ENCODE measurements at places on chromosomes 2 and 18.

- no peak for DNase-seq
These were observed 34.0 kb upstream of the TMEM131 start for GRCh38 chr2:98029718-98030222.

- DNase-seq: no peak
These were observed 50.5 kb upstream of the ZNF516 start for GRCh38 chr18:76545433-76546087.

- DNase-seq: peak; percentile 53
These were observed 115.7 kb downstream of the MYCN start for GRCh38 chr2:16055848-16056580.

GRCh38 chr2:120388222-120389035, 42.5 kb downstream of the INHBB start:
- DNase-seq: no peak

DNA sequence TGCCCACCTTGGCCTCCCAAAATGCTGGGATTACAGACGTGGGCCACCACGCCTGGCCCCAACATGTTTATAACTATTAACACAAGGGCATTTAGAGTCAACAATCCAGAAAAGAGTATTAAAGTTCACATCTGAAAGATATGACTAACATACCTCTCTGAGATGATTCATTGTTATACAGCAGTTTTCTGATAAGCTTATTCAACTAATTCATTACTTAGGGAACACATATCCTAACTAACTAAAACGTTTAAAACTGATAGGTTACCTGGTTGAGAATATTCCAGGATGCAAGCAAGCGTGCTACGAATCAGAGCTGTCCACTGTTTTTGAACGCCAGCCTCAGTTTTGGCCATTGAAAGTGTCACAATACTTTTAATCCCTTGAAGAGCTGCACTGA, 34.0 kb upstream of the STRN start:
- DNase-seq: no peak

DNA sequence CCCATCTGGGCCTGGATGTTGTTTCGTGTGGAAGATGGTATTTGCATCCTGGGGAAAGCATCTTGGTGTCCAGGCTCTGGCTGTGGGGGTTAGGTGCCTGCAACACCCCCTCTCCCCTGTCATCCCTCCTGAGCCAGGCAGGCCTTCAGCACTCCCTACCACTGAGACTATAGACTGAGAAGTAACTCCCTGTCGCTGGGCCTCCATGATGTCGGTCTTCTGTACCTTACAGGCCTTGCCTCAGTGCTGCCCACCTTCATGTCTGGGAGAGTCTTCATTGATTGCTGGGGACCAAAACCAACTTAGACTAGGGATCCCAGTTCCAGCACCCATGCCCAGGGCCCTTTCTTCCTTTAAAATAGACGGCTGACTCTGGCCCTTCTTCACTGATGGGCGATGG, 33.1 kb upstream of the DNMT3A start:
- DNase-seq: no peak

GRCh38 chr2:12896318-12896982, 179.7 kb downstream of the TRIB2 start:
- no peak for DNase-seq

GRCh38 chr2:2879781-2880180, 497.8 kb downstream of the EIPR1 start:
- peak; percentile 34 for DNase-seq

DNA sequence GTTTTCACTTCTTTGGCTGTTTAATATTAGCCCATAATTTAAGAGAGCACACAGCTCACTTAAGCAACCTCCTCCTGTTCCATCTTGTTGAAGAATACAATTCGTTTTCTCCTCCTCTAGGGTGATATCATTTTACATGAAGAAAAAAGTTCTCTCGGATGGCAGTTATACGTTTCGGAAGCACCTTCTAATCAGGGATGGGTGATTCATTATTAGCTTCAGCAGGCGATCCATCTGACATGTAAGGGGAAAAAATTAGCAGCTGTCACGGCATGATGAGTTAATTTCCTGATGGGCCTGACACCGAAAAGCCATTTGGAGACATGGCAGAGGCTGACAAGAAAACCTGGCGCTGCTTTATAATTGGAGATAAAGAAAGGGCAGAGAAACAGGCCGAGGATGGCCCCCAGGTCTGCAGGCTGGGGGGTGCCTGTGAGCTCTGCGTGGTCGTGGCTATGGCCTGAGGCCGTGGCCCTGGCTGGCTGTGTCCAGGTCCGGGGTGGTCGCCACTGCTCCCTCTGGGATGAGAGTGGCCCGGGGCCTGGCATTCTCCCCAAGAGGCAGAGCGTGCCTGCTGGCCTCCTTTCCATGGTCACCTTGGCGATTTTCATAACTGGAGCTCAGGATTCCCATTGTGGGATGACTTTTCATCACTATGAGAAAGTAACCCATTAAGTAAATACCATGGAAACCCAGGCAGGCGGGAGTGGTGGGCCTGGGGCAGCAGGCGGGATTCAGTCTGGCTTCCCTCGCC, 140.1 kb downstream of the PTGR3 start:
- peak; percentile 32 for DNase-seq

DNA sequence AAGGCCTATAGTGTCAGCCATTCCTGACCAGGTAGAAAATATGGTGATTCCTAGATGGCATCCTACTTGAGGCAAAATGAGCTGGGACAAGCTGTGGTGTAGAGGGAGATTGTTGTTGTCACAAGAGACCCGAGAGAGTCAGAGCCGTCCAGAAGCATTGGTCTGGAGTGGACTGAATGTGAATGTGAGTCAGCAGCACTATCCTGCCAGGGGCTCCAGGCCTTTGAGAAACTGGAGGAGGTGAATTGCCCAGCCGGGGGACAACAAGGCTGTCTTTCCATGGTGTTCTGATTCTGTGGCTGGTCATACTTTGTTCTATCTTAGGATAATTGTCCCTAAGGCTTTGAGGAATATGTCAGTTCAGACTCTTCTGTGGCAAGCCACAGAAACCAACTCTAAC, 29.4 kb upstream of the EIF2AK3 start:
- no peak for DNase-seq

DNA sequence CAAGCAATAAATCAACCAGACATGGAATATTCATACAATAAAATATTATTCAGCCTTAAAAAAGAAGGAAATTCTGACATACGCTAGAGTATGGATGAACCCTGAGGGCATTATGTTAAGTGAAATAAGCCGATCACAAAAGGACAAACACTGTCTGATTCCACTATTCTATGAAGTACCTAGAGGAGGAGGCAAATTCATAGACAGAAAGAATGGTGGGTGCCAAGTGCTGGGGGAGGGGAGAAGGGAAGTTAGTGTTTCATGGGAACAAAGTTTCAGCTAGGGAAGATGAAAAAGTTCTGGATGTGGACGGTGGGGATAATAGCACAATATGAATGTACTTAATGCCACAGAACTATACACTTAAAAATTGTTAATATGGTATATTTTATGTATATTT, 19.8 kb downstream of the SMAD7 start:
- DNase-seq: no peak

DNA sequence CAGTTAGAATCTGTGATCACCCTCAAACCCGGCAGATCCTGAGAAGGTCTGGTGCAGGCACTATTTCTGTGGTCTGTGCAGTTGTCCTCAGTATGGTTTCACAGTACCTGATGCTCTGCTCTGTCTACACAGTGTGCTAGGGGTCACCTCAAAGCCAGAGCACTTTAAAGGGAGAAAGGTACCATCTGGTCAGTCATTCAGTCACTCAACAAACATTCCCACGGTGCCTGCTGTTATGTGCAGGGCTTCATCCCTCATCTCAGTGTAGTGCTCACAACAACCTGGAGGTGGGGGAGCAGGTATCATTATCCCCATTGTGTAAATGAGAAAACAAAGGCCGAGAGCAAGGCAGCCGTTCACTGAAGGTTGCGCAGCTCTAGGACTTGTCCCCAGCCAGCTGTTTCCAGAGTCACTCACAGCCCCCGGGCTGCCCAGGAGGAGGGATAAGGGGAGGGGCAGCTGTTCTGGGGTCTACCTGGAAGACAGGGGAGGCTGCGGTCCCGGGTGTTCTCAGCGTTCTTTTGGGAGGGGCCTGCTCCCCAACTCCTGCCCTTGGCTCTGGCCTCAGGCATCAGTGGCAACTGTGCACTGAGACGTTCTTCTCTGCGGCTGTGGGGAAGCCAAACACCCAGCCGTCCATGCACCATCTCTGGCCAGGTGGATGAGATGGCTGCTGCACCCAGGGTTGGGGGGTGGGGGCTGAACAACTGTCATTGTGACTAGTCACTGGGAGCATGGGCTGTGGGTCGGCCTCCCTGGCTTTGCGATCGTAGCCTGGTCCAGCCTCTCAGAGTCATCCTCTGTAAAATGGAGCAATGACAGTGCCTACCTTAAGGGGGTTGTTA, 9.2 kb downstream of the INHBB start:
- no peak for DNase-seq

DNA sequence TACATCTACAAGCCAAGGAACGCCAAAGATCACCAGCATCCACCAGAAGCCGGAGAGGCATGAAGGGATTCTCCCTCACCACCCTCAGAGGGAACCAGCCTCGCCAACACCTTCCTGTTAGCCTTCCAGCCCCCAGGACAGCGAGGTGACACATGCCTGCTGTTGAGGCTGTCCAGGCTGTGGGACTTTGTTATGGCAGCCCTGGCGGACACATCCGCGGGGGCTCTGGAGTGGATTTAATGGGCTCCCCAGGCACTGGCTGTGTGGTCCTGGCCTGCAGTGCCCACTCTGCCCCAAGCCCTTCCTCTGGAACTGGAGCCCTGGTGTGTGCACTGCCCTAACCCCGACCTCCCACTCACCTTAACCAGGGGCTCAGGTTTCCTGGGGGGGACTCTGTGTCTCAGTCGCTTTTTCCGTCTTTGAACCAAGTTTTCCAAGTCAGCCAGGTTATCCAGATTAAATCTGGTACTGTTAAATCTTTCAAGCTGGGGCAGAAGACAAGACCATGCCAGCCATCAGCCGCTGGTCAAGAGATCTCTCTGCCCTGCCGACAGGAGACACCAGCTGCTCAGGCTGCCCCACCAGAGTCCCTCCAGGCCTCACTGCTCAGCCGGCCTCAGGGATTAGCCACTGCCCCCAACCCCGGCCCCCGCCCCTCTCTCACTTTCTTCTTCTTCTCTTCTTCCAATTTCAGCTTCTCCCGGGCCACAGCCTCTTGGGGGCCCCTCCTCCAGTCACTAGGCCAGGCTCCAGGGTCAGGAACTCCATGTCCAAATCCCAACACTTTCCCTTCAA, 1.9 kb downstream of the ANKRD23 start:
- no peak for DNase-seq

- peak; percentile 92 for DNase-seq
These were observed 165.0 kb downstream of the KLHL29 start for GRCh38 chr2:23549821-23550530.

DNA sequence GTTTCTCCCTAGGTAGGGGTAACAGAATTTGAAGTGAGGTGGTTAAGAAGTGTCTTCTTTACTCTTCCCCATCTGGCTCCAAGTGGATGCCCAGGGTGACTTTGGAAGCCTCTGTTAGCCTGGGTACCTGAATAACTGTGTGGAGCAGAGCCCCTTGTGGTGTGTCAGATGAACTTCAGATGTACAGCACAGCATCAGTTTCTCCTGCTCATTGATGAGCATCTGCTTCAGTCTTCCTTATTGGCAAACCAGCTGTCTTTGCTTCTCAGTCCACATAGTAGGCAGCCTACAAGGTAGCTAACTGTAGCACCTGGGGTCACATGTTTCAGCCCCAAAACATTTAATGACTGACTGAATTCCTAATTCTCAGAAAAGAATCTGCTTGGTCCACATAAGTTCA, 56.2 kb upstream of the ATP8B1 start:
- DNase-seq: no peak

DNA sequence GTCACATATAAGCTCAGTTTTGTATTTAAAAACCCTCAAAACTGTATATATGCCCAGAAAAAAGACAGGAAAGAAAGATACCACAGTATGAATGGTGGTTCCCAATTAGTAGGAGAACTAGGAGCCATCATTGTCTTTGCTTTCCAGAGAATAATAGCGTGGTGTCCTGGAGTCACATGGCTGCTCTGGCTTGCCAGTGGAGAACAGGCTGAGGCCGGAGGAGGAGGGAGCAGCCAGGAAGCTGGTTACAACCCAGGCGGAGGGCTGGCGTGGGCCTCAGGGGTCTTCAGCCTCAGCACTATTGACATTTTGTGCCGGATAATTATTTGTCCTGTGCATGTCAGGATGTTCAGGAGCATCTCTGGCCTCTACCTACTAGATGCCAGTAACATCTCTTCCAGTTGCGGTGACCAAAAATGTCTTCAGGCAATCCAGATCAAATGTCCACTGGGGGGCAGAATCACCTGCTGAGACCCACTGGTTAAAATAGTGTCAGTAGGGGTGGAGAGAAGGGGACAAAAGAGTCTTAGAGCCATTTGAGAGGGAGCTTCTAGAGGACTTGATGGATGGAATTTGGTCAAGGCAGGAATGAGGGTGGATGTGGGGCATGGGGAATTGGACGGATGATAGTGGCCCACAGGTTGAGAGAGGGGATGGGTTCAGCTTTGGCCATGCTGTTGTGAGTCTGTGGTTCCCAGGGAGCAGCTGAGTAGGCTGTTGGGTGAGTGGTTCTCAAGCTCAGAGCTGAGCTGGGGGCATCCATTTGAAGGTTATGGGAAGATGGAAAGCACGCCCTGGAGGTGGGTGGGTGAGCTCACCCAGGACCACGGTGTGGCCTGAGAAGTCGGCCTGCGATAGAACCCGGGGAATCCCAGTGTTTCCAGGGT, 144.9 kb downstream of the AGAP1 start:
- DNase-seq: no peak

GRCh38 chr2:60047944-60048525, 505.4 kb downstream of the BCL11A start:
- DNase-seq: no peak

DNA sequence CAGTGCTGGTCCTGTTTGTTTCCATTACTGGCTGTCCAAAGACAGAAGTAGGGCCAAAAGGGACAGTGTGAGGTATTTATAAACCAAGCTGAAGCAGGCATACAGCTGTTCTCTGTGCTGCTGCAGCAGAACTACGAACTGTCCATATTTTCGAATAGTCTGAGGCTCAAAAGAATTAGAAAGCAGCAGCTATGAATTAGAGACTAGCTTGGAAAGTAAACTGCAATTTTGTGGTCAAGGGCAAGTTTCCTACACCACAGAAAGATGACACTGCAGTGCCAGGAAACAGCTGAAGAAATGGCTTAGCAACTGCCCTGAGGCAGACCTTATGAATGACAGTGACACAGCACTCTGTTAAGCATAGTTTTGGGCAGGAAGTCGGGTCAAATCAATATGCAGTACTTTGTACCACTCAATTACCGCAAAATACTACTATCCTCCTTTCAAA, 125.3 kb downstream of the TMEM131 start:
- no peak for DNase-seq

- no peak for DNase-seq
These were observed 25.8 kb upstream of the SLC14A2 start for GRCh38 chr18:45589356-45590035.

- peak; percentile 77 for DNase-seq
These were observed 861 bp downstream of the LTBP1 start for GRCh38 chr2:32947484-32948143.

All from retina (tissue), 1 donor.